ENCODE measurements at places on chromosomes 5 and 9. TPM values are rescaled to one million over a fixed set of nuclear protein-coding genes. Genes with fewer than 3 reads are reported as not detected.

DNA sequence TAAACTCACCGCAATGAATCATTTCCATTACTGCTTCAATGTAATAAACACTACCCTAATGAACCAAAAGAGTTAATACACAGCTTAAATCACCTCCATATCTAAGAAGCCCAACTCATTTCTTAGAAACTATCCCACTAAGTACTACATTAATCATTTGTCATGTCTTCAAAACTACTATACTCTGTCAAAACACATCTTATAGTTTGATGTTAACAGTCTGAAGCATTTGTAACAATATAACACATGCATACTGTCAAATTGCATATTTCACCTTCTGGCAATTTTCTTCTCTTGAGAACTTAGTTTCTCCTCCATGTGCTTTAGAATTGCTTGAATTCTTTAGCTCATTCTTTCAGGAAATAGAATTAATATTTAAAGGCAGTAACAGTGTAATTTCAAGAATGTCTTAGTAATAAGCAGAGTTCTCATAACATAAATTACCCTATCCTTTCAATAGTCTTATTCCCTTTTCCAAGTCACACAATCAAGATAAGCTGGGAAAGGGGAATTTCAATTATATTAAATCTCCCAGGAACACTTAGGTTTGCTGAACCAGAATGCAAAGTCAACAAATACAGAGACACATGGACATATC lies 199.7 kb downstream of the ATPSCKMT start:
- H3K27ac ChIP-seq, result no peak overlapping the region
- no peaks in the 10 kb centered on the region for H3K36me3 ChIP-seq
- DNase-seq, result no peak
- no peaks in the 10 kb centered on the region for H3K4me1 ChIP-seq
- no peaks in the 10 kb centered on the region for H3K27me3 ChIP-seq

DNA sequence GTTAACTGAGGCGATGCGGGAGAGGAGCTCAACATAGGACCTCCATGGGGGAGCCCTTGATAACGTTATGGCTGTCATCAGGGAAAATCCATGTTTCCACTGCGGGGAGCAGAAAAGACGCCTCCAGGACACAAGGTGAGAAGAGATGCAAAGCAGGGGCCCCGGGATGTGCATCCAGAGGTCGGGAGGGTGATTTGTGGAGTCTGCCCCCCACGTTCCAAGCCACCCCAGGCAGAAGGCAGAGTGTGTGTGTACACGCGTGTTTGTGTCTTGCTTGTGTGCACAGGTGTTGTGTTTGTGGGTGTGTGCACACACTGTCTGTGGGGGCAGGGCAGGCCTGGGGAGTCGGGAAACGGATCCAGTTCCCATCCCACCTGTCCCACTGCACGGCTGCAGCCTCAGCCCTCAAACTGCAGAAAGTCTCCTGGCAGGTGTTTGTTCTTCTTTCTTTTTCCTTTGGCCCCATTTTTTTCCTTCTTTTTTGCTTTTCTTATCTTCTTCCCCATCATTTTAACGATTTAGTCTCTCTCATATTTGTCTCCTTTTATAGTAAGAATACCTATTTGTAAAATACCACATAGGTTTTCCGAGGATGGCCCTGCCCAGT lies 17.4 kb upstream of the PLEKHG4B start:
- H3K27me3 ChIP-seq, result peaks cover 4% of the 10 kb centered on the region
- H3K4me1 ChIP-seq, result no peaks in the 10 kb centered on the region
- H3K4me3 ChIP-seq, result no peak overlapping the region
- no peaks in the 10 kb centered on the region for H3K36me3 ChIP-seq
- DNase-seq, result no peak

The ADAM19 gene
- 16.1 TPM for total RNA-seq

- peaks cover 43% of the 10 kb centered on the region for H3K27me3 ChIP-seq
- no peak for DNase-seq
- peaks cover 22% of the 10 kb centered on the region for H3K4me1 ChIP-seq
- no peak overlapping the region for H3K4me3 ChIP-seq
- H3K36me3 ChIP-seq, result no peaks in the 10 kb centered on the region
- H3K27ac ChIP-seq, result no peak overlapping the region
Observed at GRCh38 chr5:180595381-180596114, 4.2 kb upstream of the SCGB3A1 start.

The FBXL7 gene
- 4.3 TPM for total RNA-seq

The ARSI gene
- total RNA-seq, result not detected

The WNK2 gene
- 253 TPM for total RNA-seq

- no peaks in the 10 kb centered on the region for H3K36me3 ChIP-seq
- peak overlapping the region; percentile 42 for H3K27ac ChIP-seq
- H3K4me3 ChIP-seq, result no peak overlapping the region
Observed at GRCh38 chr5:55577353-55578060, 42.7 kb upstream of the PLPP1 start.

DNA sequence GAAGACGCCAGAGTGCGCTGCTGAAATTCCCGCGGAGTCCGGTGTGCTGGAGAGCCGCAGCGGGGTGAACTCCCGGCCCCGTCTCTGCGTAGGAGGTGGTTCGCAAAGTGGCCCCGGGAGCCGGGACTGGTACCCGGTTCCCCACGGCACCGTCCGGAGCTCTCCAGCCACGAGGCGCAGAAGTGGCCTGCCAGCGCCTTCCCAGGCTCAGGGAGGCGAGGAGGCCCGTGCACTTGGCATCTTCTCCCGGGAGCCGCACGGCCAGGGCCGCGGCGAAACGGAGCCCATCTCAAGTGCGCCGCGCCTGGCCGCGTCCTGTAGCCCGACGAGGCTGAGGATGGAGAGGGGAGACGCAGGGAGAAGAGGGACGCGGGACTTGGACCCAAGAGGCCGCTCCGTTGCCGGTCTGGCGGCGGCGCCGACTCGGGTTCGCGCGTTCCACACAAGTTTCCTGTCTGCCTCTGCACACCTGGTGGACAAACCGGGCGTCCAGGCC lies 1.1 kb upstream of the IRX1 start:
- no peak overlapping the region for H3K27ac ChIP-seq
- no peak for DNase-seq
- H3K27me3 ChIP-seq, result peaks cover 64% of the 10 kb centered on the region

The ARL14EPL gene
- not detected for total RNA-seq

The IER5L gene
- total RNA-seq, result 5.3 TPM

DNA sequence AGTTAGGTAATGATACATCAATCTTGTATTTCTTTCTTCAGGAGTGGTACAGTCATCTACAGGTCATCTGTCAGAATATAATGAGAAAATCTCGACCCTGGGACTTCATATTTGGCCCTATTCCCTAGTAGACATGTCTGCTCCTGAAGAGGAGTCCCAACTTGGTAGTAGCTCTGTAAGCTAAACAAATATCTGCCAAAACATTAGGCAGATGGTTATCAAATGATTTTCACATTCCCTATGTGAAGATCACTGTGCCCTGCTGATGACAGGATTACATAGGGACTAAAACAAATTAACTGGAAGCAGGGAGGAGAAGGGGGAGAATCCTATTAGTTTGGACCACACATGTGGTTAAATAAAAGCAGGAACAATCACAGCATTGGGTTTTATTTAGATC lies 138.6 kb upstream of the NFIB start:
- DNase-seq, result no peak
- H3K4me3 ChIP-seq, result no peak overlapping the region
- H3K27me3 ChIP-seq, result no peaks in the 10 kb centered on the region

The SLC1A1 gene
- total RNA-seq, result 4.9 TPM

The CD180 gene
- under 0.01 TPM for total RNA-seq

The SLC34A3 gene
- total RNA-seq, result not detected

DNA sequence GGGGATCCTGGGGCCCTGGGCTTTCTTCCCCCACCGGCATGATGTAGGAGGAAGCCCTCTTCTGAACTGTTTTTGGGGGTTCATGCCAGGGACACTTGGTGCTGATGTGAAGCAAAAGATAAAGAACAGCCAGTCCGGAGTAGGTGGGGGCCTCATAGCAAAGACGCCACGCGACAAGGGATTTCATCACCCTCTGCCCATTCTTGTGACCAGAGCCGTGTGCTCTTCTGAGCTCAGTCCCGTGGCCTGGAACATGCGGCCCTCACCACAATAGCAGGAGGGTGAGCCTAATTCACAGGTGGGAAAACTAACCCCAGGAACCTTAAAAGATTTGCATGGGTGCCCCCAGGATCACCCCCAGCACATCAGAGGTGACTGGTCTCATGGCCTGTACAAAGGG lies 225.9 kb downstream of the HSPA4 start:
- DNase-seq, result no peak
- no peak overlapping the region for H3K27ac ChIP-seq
- H3K4me1 ChIP-seq, result no peaks in the 10 kb centered on the region
- no peaks in the 10 kb centered on the region for H3K27me3 ChIP-seq

The LCN9 gene
- not detected for total RNA-seq

The FANCC gene
- 24.5 TPM for total RNA-seq

The GDF9 gene
- total RNA-seq, result not detected

GRCh38 chr9:77943057-77943456 lies 88.6 kb downstream of the GNAQ start:
- no peaks in the 10 kb centered on the region for H3K27me3 ChIP-seq
- H3K36me3 ChIP-seq, result no peaks in the 10 kb centered on the region
- H3K27ac ChIP-seq, result no peak overlapping the region
- no peak overlapping the region for H3K4me3 ChIP-seq

DNA sequence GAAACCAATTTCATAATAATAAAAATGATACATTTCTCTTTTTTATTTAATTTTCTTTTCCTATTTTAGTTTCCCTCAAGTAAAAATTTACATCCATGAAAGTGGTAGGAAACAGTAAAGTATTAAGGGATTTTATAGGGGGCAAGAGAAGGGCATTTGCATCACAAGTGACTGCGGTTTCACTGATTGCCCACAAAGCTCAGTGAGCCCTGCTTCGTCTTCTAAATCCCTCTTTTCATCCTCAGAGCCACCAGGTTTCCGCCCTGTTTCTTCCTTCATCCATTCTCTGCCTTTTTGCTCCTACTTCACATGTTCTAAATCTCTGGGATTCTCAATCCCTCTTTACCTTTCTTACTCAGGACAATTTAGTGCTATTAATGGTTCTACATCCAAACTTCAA lies 491.4 kb downstream of the LRRC70 start:
- no peaks in the 10 kb centered on the region for H3K36me3 ChIP-seq
- no peaks in the 10 kb centered on the region for H3K4me1 ChIP-seq
- DNase-seq, result no peak
- no peaks in the 10 kb centered on the region for H3K27me3 ChIP-seq
- no peak overlapping the region for H3K4me3 ChIP-seq

DNA sequence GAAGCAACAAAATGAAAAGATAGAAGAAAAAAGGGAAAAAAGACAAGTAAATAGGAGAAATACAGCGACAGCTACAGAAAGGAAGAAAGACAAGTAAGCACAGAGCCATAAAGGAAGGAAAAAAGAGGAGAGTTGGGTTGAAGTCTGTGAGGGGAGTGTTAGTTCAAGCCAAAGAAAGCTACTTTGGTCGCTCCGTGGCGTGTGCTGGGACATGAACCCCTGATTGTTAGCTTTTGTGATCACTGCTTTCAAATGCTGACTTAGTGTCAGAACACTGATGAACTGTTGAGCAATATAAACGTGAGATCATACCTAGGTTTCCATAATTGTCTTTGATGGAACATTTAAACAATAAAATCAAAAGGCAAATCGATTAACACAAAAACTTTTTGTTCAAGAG lies 370.1 kb downstream of the TMEM161B start:
- H3K4me1 ChIP-seq, result no peaks in the 10 kb centered on the region
- H3K4me3 ChIP-seq, result no peak overlapping the region
- H3K27ac ChIP-seq, result no peak overlapping the region
- DNase-seq, result no peak
- H3K36me3 ChIP-seq, result no peaks in the 10 kb centered on the region
- no peaks in the 10 kb centered on the region for H3K27me3 ChIP-seq

GRCh38 chr5:36181774-36182173 lies 29.9 kb downstream of the SKP2 start:
- H3K36me3 ChIP-seq, result peaks cover 59% of the 10 kb centered on the region
- no peak for DNase-seq
- H3K27ac ChIP-seq, result no peak overlapping the region
- H3K27me3 ChIP-seq, result no peaks in the 10 kb centered on the region
- H3K4me3 ChIP-seq, result no peak overlapping the region
- no peaks in the 10 kb centered on the region for H3K4me1 ChIP-seq

The SLC22A4 gene
- total RNA-seq, result 24.5 TPM

DNA sequence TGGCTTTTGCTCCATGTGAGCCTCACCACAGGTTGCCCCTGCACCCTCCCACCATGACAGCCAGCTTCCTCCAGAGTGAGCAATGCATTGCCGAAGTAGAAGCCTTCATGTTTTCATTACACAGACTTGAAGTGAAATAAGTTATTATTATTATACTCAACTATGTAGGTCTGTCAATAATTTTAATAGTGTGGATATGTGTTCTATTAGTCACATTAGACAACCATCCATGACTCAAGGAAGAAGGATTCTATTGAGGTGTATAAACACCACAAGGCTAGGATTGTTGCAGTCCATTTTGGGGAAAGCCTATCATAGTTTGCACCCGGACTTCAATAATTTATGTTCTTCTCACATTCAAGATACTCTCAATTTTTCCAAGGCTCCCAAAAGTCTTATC lies 369.5 kb downstream of the TAF11L14 start:
- no peak for DNase-seq
- no peak overlapping the region for H3K27ac ChIP-seq
- H3K4me3 ChIP-seq, result no peak overlapping the region

The MCC gene
- 9.3 TPM for total RNA-seq

DNA sequence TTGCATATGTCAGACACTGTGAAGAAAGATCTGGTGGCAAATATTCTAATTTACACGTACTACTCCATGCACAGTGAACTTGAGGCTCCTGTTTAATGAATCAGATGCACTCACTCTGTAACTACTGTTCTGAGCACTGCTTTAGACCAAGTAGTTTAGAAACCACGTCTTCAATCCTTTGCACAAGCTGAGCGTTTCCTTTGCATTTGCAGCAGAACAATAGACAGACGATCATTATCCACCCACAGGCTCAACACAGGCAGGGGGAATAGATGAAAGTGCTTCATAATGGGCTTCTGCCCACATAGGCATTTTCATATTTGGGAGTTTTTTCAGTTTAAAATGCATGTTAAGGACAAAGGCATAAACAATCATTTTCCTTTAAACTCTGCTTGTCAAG lies 423.3 kb upstream of the ADAMTS16 start:
- no peaks in the 10 kb centered on the region for H3K4me1 ChIP-seq
- no peak for DNase-seq
- no peak overlapping the region for H3K27ac ChIP-seq
- H3K36me3 ChIP-seq, result no peaks in the 10 kb centered on the region
- H3K27me3 ChIP-seq, result no peaks in the 10 kb centered on the region

The PDE6A gene
- not detected for total RNA-seq

GRCh38 chr9:136805207-136805740 lies 2.5 kb upstream of the RABL6 start:
- H3K36me3 ChIP-seq, result no peaks in the 10 kb centered on the region
- H3K27ac ChIP-seq, result no peak overlapping the region
- H3K4me1 ChIP-seq, result peaks cover 37% of the 10 kb centered on the region

DNA sequence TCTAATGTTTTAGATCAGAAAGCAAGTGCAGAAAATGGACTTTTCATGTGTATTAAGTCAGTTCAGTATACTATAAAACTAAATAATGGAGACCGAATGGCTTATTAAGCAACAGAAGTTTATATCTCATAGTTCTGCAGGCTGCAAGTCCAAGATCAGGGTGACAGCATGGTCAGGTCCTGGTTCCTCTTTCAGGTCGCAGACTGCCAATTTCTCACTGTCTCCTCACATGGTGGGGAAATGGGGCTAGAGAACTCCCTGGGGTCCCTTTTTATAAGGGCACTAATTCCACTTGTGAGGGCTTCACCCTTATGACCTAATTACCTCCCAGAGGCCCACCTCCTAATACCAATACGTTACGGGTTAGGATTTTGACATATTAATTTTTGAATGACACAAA lies 48.7 kb downstream of the RICTOR start:
- H3K4me3 ChIP-seq, result no peak overlapping the region
- H3K27me3 ChIP-seq, result no peaks in the 10 kb centered on the region

All from stomach (tissue), 19 donors.